ENCODE measurements at places on chromosomes 13 and 19.

DNA sequence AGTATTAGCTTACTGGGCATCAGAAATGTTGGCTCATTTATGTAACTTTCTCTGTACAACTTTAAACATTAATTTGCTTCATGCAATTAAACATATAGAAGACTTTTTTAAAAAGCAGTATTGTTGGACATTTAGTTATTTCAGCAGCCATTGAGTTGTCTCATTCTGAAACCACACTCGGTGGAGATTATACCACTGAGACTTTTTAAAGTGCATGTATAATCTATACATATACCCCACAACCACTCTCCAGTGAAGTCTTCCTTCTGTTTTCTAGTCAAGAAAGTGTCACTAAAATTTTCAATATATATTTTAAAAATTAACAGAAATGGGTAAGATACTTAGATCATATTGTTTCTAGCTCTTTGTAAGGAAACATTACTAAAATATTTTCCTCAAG lies 15.5 kb downstream of the SETDB2 start:
- DNase-seq, result no peak

DNA sequence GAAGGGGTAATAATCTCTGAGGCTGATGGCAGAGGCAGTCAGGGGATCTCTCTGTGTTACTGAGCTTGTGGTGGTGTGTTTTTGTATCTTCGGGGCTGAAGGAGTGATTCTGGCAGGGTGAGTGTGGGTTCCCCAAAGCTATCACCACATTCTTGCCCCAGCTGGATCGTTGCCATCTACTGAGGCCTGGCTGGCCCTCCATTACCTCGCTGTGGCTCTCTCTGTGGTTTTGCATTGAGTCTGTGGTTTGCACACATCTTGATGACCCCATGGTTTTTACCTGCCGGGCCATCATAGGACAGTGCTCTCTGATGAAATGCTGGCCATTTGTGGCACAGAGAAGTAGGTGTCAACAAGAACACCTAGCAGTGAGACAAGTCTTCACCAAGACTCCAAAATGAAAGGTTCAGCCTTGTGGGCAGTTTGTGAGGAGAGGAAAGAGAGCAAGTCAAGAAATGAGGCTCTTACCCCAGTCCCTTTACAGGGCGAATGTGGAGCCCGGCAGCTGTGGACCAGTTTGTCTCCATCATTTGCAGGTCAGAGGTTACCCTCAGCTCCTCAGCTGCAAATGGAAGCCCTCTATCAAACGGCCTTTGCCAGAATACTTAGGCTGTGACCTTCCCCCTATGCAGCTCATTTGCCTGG lies 69.0 kb upstream of the NPAS1 start:
- DNase-seq, result no peak

DNA sequence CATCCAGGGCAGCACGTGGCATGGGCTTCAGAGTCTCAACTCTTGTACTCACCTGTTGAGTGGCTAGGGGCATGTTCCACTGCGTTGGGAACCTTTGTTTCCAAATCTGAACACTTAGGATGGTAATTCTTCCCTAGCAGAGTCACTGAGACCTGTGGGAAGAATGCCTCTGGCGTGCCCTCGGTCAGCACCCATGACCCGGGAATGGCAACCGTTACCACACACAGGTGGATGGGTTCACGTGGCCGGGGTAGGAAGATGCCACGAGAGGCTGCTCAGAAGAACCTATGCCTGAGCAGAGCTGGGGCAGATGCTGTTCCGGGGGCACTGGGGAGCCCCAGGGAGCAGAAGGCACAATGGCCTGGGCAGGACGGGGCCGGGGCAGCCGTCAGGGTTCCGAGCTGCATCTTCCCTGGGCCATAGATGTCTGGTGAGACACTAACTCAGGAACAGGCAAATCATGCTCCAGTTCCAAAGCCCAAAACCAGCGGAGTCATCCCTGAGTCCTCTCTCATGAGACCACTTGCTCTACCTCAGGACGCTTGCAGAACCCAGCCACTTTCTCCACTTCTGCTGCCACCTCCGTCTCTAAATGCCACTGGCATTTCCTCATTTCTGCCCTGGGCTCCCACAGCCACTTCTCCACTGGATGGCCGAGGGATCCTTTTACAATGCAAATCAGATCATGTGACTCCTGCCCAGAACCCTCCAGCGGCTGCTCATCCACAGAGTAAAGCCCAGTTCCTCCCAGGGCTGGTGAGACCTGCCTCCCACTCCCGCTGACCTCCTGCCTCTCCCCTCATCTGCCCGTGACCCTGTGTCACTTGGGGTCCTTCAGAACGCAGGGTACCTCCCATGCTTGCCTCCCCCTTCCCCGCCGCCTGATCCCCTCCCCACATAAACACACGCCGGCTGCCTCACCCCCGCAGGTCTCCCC lies 36.7 kb downstream of the FAM124A start:
- DNase-seq, result no peak

GRCh38 chr13:75318138-75318833 lies 163.7 kb downstream of the TBC1D4 start:
- DNase-seq, result no peak

DNA sequence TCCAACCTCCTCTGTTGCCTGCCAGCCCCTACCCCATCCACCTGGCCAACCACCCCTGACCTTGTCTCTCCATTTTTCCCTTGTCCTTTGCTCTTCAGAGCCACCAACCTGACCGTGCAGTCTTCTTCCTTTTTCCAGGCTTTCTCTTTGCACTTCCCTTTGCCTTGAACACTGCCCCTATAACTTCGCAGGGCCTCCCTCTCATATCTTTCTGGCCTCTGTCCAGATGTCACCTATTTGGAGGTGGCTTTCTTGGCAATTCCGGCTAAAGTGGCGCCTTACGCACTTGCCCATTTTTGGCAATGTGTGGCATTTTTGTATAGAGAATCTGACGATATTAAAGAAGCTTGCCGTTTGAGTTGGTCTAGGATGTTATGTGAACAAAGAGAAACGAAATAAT lies 844 bp downstream of the ZNF543 start:
- no peak for DNase-seq

- DNase-seq, result no peak
Observed at GRCh38 chr19:937259-937694, 11.4 kb downstream of the ARID3A start.

- DNase-seq, result peak; percentile 50
Observed at GRCh38 chr19:14472202-14472938, 2.8 kb downstream of the PTGER1 start.

DNA sequence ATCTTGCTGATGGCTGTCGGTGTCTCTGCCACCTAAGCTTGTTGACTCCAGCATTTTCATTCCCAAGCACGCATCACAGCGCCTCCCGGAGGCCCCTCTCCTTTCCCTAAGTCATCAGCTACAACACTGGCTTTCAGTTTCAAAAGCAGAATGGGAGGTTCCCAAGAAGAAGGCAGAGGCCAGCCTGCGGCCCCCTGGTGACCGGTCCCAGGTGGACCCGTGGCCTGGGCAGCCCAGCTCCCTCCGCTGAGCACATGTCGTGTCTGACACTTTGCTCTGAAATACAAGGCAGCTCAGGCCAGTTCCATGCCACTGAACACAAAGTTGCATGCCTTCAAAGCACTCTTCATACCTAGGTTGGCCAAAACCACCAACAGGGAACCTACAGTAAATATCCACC lies 8.5 kb downstream of the MLLT1 start:
- DNase-seq, result no peak

GRCh38 chr19:6761053-6761676 lies 6.1 kb downstream of the SH2D3A start:
- DNase-seq, result no peak

GRCh38 chr13:110444226-110444653 lies 117.3 kb downstream of the RAB20 start:
- peak; percentile 34 for DNase-seq

DNA sequence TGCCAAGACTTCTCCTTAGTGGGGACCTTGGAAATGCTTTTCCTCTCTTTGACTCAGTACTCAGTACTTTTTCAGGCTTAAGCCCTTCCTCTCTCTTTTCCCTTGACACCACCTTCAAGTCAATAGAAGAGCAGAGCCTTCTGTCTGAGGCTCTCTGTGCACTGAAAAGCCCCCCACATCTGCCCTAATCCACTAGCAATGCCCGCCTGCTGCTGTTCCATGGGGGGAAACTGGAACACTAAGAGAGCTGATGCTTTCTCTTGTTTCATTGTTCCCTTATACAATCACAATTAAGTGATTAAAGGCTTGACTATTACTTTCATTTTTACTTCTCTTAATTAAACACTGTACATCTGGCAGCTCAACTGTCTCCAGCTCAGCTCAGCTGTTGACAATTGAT lies 254.5 kb downstream of the SLITRK6 start:
- no peak for DNase-seq

GRCh38 chr19:33417751-33418150 lies 44.2 kb downstream of the CEBPG start:
- DNase-seq, result no peak

GRCh38 chr13:21910546-21910945 lies 239.7 kb downstream of the FGF9 start:
- DNase-seq, result no peak

- DNase-seq, result peak; percentile 91
Observed at GRCh38 chr19:10836479-10837330, 693 bp upstream of the TMED1 start.

- DNase-seq, result no peak
Observed at GRCh38 chr13:24161980-24162525, 1.5 kb downstream of the SPATA13 start.

DNA sequence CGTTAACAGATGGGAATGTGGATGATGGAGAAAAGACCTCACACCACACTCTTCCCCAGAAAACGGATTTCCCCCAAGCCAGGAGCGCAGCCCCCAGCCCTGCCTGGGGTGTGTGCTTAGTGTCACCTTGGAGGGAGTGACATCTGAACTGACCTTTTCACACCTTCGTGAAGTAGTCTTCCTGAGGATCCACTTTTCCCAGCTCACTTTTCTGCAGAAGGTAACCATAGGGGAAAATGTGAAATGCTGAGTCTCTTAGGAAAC lies 26.2 kb downstream of the SIAH3 start:
- DNase-seq, result no peak

DNA sequence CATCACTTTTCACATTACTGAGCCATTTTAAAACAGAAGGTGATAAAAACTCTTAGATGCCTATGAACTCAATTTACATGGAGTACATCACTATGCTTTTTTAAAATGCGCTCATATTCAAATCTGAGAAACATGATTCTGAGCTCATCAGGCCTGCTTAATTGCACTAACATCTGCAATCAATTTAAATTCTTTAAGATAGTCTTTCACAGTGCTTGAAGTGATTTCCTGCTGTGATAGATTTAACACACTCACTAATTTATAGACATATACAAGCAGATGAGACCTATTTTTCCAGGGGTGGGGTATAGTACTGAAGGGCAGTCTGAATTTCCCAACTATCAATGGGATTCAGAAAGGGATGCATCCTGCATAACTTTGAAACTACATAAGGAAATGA lies 82.9 kb downstream of the DIAPH3 start:
- DNase-seq, result peak; percentile 77

DNA sequence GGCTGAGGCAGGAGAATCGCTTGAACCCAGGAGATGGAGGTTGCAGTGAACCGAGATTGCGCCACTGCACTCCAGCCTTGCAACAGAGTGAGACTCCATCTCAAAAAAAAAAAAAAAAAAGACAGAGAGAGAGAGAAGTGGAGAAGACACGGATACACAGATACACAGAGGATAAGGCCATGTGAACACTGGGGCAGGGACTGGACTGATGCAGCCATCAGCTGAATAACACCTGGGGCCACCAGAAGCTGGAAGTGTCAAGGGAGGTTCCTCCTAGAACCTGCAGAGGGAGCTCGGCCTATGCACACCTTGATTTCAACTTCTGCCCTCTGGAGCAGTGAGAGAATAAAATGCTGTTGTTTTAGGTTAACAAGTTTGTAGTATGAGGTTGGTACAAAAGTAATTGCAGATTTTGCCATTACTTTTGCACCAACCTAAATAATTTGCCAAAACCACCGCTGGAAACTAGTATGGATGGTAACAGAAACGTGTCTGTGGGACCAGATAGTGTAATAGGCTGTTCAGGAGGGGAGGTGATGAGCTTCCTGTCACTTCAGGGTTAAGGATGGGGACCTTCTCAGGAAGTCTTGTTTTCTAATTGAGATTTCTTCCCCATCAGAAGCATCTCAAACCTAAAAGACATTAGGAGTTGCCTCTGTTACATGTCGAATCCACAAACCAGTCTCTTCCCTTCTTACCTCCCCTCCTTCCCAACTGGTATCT lies 36.4 kb upstream of the IGSF23 start:
- DNase-seq, result peak; percentile 37

GRCh38 chr19:46849610-46850009 lies 1.0 kb downstream of the AP2S1 start:
- no peak for DNase-seq

DNA sequence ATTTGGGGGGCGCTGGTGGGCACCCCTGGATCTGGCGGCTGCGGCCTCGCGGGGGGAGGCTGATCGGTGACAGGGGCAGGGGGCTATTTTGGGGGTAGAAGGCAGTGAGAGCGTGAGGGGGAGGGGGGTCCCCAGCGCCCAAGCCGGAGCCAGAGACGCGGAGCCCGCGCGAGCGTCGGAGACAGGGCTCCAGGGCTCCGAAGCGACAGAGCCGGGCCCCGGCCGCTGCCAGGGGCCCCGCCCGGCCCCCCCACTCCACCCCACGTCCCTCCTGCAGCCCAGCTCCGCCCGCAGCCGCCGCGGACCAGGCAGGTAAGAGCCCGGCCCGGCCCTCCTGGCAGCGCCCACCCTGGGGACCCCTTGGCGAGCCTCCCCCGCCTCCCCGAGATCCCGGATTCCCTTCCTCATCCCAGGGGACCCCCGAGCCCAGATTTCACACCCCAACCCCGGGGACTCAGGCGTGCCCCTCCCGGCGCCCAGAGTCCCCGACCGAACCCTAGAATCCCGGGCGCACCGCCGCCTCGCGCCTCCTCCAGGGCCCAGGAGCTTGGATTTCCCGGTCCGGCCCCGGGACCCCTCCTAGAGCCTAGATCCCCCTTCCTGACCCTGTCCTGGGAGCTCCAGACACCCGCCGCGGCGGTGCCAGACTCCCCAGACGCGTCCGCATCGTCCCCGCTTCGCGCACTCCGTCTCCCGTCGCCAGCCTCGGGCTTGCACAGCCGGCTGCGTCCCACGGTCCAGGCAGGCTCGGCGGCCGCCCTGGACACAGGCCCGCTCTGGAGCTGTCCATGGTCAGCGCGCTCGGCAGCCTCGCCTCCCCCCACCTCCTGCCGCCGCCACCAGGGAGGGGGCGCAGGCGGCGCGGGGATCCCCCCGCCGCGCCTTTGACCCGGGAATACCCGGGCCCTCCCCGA lies at the start of gene PPFIA3:
Gene PPFIA3, plus strand, starts transcription at position 134 of the 914 bp plus-strand sequence. CDS start 8,330 bp downstream, outside the sequence.
- peak; percentile 60 for DNase-seq

DNA sequence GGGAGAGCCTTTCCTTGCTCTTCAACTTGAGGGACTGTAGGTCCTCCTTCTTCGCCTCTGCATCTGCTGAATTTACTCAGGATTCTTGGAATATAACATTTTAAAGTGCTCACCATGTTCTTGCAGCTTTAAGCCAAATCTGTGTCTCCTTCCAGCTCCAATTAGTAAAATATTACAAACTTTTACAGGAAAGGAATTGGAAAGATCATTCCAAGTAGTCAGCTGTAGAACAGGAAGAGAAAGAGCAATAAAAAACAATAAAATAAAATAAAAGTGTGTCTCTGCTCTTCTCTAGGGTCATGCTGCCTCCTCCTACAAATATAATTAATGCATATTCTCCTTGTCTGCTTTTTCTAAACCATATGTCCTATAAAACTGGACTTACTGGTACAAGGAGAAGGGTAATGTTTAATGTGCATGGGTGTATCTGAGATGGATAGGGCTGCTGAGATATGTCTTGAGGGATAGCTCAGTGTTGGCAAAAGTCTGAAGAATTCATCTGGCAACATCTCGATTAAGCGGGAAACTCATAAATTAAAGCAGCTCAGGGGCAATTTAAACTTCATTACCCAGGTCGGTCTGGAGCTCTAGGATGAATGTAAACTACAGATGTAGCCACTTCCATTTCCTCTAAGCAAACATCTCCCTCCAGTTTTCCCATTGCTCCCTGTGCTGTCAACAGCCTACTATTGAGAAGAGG lies 25.0 kb downstream of the ENOX1 start:
- no peak for DNase-seq

- DNase-seq, result no peak
Observed at GRCh38 chr19:44947041-44947581, 1.3 kb downstream of the APOC2 start.
